ENCODE measurements at places on chromosomes 2 and 18.

DNA sequence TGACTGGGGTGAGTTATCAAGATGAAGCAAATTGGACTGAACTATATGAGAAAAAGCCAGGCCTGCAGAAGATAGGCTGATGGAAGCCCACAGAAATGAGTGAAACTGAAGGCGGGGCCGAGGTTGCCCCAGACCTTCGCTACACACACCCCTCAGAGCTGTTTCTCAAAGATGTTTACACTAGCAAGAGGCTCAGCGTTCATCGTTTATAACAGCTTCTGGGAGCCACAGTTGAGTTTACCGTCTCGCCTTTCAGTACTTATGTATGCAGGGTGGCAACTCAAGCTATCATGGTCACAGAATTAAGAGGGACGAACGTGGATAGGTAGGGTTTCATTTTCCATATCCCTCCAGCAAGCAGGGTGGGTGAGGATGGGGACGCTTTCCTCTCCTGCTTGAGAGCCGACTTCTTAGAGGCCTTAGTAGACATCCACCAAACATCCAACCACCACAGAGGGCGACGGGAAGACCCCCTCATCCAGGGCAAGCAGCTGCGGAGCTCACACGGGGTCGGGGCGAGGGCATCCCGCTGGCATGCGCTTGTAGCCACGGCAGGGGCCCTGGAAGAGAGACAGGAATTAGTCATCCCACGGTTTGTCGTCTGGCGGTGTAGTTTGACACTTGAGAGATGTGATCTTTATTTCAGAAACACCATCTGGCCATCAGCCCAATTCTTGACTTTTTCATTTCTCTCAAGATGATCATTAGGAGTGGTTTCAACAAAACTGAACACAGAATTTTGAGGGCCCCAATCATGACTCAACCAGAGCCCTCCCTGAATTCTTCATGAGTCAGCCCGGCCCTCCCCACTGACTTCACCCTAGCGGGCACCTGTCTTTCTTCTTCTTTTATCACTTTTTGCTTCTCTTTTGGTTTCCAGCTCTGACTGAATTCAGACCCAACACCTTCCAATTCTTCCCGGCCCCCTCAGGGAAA lies 109.1 kb upstream of the CTDP1 start:
- DNase-seq = no peak

GRCh38 chr2:64837116-64837731 lies 152.0 kb upstream of the SLC1A4 start:
- no peak for DNase-seq

DNA sequence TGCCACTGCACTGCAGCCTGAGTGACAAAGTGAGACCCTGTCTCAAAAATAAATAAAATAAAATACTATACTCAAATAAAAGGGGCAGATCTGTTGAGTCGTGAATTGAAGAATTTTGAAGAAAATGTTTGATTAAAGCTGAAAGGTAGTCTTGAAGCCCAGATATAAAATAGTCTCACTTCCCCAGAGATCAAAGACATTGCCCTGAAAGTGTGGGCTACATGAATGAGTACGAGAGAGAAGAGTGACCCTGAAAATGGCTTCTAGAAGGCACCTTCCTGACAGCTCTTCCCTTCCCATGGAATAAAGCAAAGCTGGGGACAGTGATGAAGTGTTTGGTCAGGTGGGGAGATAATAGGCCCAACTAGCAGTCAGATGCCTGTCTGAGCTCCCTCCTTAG lies 13.8 kb upstream of the FZD5 start:
- no peak for DNase-seq

DNA sequence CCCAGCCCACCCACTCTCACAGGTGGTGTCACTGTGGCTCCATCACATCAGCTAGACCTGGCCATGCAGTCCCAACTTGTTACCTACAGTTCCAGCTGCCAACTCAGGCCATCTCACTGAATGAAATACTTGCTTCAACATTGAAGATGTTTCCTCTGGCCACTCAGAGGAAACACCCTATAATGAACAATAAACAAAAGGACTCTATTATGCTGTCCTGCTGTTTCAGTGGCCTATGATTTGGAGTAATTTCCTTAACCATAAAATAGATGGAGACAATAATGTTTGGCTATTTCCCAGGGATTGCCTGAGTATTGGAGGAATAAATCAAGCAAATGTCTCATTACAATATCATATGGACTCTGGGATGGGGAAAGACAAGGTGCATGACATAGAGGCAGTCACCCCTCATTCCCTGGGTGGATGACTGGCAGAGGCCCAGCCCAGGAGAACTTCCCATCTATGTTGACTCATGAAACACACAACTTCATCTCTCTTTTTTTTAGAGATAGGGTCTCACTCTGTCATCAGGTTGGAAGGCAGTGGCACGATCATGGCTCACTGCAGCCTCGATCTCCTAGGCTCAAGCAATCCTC lies 134.4 kb downstream of the TGIF1 start:
- DNase-seq = no peak

GRCh38 chr18:12001421-12001820 lies 20.1 kb downstream of the IMPA2 start:
- no peak for DNase-seq

- DNase-seq = no peak
Observed at GRCh38 chr2:108575132-108575966, 41.1 kb downstream of the LIMS1 start.

DNA sequence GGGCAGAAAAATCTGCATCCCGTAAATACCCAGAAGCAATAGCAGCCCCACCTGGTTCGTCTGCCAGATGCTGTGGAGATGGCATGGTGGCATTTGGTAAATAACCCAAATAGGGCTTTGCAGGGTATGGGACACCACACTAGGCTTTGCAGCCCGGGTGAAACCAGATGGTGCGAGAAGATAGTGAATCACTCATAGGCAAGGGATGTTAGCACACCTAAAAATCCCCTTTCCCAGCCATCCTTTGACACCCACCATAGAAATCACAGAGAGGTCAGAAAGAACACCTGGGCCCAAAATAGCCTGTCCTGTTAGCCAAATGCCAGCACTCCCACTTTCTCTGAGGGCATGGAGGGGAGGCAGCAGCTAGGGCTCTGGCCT lies 47.6 kb downstream of the BCL11A start:
- DNase-seq = no peak

DNA sequence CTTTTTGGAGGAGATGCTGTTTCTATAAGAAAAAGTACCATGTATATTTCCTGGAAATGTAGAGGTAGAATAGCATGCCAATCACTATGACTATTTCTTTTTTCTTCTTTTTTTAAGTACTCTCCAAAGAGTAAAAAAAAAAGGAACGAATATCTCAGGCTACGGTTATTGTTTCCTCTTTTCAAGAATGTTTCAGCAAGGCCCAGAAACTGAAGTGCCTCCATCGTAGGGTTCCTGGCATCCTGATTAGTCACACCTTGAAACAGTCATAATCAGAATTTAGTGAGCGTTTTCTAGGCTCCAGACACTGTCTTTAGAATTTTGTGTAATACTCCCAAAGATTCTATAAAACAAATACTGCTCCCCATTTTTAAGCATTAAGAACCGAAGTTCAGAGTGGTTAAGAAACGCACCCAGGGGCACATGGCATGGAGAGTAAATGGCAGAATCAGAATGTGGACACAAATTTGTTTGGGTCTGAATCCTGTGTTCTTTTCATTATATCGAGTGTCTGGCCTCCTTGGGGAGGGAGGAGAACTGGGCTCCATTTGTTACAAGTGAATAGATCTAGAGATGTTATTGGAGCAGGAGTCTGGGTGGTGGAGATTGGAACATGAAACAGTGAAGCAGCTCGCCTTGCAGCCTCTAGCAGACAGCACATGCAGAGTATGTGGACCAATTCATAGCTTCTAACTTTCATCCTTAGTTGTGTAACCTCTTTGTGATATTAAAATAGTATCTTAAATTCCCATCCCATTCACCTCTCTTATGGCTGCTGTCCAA lies 26.7 kb downstream of the ZEB2 start:
- no peak for DNase-seq

- peak; percentile 12 for DNase-seq
Observed at GRCh38 chr2:199659207-199659606, 191.8 kb downstream of the FTCDNL1 start.
